ENCODE measurements at places on chromosomes 1 and 21.

- DNase-seq: peak; percentile 35
Observed at GRCh38 chr1:232036181-232036933, 409.8 kb downstream of the DISC1 start.

DNA sequence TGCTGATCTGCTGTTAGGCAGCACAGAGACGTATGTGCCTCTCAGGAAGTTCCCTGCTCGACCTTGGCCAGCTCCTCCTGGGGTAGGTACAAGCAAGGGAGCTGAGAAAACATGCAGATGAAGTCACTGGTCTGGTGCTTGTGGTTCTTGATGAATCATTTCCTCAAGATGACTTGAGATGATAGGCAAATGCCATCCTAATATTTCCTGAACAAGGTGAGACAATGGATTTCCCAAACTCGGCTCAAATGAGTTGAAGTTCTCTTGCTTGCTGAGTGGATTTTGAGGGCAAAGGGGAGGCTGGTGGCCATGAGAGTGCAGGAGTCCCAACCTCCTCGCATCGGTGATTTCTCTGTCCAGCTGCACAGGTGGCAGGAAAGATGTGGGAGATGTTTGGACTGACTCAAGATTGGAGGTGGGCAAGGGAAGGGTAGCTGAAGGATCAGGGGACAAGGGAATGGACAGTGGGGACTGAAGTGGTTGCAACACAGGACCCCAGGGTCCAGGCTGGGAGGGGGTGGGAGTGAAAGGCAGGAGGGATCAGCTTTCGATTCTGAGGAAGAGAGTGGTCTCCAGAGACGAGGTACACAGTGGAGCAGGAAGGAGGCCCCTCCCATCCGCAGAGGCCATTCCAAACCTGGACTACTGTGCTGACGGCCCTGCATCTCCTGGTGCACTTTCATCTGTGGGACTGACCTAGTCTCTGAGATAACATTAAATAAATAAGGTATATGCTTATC is 63.9 kb downstream of the CAPN2 start:
- no peak for DNase-seq

GRCh38 chr1:201505503-201505890 is 1.4 kb downstream of the CSRP1 start:
- DNase-seq: no peak

GRCh38 chr1:1966071-1966740 is 37.4 kb downstream of the CFAP74 start:
- peak; percentile 48 for DNase-seq

GRCh38 chr1:61198554-61198953 is 116.2 kb downstream of the NFIA start:
- DNase-seq: no peak

- DNase-seq: no peak
Observed at GRCh38 chr1:17577907-17578297, 38.4 kb downstream of the ARHGEF10L start.

- no peak for DNase-seq
Observed at GRCh38 chr21:28767523-28767922, 225.2 kb downstream of the LTN1 start.

GRCh38 chr1:59266180-59266926 is 30.5 kb upstream of the FGGY start:
- DNase-seq: peak; percentile 39

GRCh38 chr1:184424945-184425344 is 38.1 kb downstream of the C1orf21 start:
- DNase-seq: no peak

- no peak for DNase-seq
Observed at GRCh38 chr1:21318714-21319159, 28.5 kb upstream of the ECE1 start.

DNA sequence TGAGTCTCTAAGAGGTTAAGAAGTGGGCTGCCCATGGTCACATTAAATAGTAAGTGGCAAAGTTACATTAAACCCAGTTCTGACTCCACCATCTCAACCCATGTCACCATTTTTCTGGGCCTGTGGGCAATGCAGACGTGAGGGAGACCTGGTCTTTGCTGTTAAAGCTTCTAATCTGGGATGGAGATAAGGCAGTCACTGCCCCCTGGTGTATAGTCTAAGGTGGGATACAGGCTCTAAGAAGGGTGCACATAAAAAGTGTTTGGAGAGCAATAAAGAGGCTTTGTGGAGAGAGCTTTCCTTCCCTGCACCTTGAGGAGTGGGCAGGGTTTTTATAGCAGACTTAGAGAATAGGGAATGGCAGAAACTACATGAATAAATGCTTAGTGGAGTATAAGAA is 141.3 kb downstream of the ROR1 start:
- no peak for DNase-seq

GRCh38 chr1:162372159-162373071 is 4.2 kb downstream of the SPATA46 start:
- peak; percentile 78 for DNase-seq

- DNase-seq: no peak
Observed at GRCh38 chr1:225770561-225771248, 6.9 kb upstream of the SRP9 start.

DNA sequence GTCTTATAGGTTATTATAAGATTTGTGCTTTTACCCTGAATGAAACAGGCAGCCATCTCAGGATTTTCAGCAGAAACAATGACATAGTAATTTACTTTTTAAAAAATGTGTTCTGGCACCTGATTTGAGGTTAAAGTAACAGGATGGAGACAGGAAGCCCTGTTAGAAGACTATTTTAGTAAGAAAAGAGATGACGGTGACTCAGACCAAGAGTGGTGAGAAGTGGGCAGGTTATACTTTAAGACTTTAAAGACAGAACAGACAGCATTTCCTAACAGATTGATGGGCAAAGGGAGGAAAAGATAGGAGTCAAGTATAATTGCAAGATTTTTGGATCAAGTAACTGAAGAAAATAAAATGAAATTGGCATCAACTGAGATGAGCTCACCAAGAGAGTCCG is 436.8 kb upstream of the NR5A2 start:
- DNase-seq: no peak

DNA sequence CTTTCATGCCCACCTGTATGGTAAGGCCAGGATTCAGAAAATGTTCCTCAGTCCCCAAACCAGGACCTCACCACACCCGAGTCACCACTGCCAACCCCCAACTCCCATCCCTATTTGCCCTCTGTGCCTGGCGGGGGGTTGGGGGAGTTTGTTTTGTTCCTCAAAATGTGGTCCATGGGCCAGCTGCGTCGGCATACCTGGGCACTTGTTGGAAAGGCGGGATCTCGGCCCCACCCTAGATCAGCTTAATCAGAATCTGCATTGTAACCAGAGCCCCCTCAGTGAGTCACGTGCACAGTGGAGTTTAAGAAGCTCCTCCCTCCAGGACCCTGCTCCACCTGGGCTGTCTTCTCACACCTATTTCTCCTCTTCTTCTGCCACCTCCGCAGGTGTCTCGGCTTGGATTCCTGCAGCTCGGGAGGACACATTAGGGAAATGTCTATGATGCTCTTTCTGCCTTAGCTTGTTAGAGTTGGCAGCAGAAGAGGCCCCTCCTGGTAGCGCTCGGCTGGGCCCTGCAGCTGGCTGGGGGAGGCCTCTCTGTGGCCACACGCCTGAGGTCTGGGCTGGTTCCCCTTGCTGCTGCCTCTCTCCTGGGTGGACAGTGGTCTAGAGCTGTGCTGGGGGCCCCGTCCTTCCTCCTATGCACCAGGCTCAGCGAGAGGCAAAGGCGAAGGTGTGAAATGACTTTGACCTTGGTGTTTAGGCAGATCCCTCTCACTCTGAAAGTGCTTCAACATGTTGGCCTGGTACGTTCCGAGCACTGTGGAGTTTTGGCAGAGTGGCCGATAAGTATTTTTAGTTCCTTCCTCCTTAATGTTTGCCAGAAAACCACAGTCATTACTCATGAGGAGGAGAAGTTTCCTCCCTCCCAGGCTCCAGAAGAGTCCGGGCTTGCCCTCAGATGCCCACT is 41.8 kb upstream of the CAMTA1 start:
- peak; percentile 87 for DNase-seq

DNA sequence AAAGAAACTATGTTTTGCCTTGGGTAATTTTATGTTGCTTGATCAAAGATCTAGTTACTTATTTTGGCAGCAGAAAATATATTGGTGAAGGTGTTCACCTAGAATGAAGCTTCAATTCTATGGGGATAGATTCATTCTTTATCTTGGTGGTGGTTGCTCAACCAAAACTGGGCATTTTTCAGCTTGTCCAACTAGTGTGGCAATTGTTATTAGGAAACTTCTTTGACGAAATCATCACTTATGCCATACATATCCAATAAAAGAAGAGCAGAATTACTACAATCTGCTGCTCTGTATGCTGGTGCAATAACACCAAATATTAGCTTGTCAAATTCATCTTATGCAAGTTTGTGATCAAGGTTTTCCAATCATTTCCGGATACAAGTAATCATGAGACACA is 26.8 kb upstream of the TMPRSS15 start:
- DNase-seq: no peak

DNA sequence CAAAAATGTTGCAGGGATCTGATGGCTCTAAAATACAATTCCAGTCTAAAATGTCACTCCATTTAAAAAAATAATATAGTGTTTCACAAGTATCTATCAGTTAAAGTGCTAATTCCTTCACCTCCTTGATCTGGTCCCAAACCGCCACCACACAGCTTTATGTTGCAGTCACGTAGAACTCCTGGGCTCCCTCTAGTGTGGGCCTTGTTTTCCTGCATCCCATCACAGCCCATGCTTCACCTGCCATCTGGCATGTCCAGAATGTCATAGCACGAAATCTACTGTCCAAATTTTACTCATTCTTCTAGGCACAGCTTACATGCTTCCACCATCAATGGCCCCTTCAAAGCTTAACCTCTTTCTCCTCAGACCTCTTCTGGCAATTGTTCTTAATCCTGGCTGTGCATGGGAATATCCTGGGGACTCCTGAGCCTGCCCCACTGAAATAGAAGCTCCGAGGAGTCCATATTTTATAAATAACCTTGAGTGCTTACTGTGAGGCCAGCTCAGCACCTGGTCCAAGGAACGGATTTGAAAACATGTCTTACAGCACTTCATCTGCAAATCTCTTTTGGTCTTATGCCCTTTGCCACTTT is 15.5 kb downstream of the FYB2 start:
- peak; percentile 59 for DNase-seq

DNA sequence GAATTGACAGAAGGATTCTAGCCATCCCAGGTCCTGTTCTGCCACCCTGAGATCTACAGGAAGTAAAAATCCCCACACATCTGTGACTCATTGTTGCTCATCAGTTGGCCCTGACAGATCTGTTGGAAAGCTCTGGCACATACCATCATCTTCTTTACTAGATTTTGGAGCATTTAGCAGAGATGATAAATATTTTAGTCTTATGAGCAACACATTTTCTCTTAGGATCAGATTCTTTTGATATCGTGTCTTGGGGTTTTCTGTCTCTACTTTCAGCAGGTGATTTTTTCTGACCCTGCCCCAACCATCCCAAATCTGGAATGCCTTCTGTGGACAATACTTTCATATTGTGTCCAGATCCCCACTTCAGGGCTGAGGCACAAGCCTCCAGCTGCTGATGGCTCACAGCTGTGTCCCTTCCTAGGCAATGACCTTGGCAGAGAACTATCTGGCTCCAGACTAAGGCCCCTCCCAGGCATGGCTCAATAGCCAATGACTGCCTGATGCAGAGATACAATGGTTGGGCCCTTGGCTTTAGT is 102.8 kb downstream of the GDAP2 start:
- DNase-seq: no peak

DNA sequence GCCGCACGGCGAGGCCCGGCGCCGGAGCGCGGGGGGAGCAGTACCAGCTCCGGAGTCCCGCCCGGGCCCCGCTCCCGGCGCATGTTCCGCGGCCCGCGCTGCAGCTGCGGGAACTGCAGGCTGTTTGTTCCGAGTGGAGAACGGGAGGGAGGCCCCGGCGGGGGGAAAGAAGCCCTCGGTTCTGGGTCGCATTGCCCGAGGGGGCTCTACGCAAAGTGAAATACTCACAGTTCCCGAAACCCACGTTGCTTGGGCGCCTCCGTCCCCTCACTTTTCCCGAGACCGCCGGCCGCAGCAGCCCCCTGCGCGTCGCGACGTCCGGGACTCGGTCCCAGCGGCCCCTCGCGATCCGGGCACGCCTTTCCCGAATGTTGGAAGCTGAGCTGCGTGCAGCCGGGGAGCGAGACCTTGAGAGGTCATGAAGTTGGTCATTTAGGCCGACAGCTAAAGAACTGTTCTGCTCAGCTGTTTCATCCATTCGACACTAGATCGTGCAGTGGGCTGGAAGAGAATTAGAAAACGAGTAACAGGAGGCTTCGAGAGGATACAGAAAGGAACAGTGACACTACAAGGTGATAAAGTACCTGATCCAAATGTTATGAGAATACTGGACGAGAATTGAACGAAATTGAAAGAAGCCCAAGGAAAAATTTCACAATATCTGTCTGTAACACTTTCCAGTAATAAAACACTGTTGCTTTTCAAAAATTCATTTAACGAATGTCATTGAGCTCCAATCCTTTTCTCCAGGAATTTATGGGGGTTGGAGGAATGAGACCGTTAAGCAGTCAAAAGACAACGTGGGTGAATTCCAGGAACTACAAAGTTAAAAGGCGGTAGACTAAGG is 657 bp upstream of the LIN9 start:
- peak; percentile 36 for DNase-seq

DNA sequence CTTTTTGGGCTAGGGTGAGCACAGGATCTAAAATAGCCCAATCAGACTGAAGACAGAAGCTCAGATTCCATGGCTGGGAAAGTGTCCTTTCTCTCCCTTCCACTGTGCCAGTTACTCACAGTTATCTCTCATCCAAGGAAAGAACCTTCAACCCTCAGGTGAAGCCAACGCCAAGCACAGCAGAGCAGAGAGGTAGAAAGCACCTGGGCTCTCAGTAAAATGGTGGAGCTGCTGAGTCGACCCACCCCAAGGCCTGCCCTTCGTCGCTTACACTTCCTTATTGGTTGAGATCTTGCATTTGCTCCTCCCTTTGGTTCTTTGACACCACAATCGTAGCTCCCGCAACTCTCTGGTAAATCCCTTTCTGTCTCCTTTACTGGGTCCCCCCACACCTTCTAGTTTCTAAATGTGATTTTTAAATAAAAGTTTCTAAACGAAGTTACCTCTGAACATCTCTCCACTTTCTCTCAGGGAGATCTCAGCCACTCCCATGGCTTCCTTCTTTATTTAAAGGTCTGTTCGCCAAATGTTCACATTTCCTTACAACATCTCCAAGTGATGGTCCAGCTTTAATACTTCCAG is 27.5 kb upstream of the SLC30A1 start:
- no peak for DNase-seq

GRCh38 chr1:30375156-30375555 is 348.2 kb downstream of the MATN1 start:
- DNase-seq: no peak

- no peak for DNase-seq
Observed at GRCh38 chr1:162689745-162690671, 57.7 kb downstream of the DDR2 start.

- no peak for DNase-seq
Observed at GRCh38 chr1:13620825-13621224, 37.2 kb downstream of the PDPN start.

- no peak for DNase-seq
Observed at GRCh38 chr1:42206164-42206563, 41.6 kb upstream of the GUCA2A start.

DNA sequence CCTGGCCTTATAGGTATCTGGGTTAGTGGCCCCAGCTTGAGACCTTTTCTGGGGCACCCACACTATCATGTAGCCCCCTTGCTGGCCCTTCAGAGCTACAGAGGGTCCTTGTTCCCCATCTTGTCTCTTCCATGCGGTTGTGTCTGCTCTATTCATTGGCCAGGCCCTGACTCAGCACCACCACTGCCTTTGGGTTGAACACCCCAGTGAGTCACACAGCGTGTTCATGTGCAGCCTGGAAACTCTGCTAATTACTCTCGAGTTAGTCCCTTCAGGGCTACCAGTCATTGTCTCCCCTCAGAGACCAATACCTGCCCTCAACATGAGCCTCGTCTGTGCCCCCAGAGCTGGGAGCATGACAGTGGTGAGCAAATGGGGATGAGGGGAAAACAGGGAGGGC is 28.2 kb upstream of the IKBKE start:
- no peak for DNase-seq

- peak; percentile 54 for DNase-seq
Observed at GRCh38 chr1:159921251-159921650, 4.1 kb downstream of the TAGLN2 start.

Measured in RPMI8226 (cell line).